ENCODE measurements at places on chromosomes 2 and 18. TPM values are rescaled to one million over a fixed set of nuclear protein-coding genes. Genes with fewer than 3 reads are reported as not detected.

The PAX3 gene
- total RNA-seq: not detected

The POTEJ gene
- not detected for total RNA-seq

The MREG gene
- 19.0 TPM for total RNA-seq

The ITGB6 gene
- total RNA-seq: 58.6 TPM

The KIF1A gene
- total RNA-seq: not detected

The BCS1L gene
- 37.3 TPM for total RNA-seq

The INPP5D gene
- total RNA-seq: 24.9 TPM

The RTKN gene
- total RNA-seq: 58.1 TPM

The PSMA8 gene
- not detected for total RNA-seq

The PLEKHM3 gene
- 3.9 TPM for total RNA-seq

The TRMT61B gene
- total RNA-seq: 8.5 TPM

The LRRC30 gene
- not detected for total RNA-seq

The MRO gene
- not detected for total RNA-seq

The C1GALT1C1L gene
- total RNA-seq: 0.21 TPM
